ENCODE measurements at places on chromosomes 6 and 20.

GRCh38 chr20:63873477-63873971 lies 8.5 kb downstream of the TPD52L2 start:
- no peak for DNase-seq

GRCh38 chr20:35305682-35306556 lies 13.7 kb upstream of the FAM83C start:
- DNase-seq: peak; percentile 25

GRCh38 chr20:45853484-45853883 lies 3.7 kb downstream of the ACOT8 start:
- no peak for DNase-seq

GRCh38 chr20:41697861-41698559 lies 79.8 kb upstream of the CHD6 start:
- no peak for DNase-seq

DNA sequence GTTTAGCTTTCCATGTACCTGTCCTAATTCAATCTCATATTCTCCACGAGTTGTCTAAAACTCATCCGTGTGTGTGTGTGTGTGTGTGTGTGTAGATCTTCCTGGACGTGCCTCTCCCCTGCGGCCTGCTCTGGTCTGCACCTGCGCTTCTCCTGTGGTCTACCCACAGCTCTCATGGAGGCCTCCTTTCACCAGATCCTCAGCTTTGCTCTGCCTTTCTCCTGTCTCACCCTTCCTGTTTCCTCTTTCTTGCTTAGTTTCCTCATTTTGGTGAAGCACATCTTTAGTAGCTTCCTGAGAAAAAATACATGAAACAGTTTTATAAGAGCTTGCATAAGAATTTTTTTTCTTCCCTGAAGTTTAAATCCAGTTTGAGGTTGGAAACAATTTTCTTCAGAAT lies 18.1 kb downstream of the SLX4IP start:
- DNase-seq: no peak

DNA sequence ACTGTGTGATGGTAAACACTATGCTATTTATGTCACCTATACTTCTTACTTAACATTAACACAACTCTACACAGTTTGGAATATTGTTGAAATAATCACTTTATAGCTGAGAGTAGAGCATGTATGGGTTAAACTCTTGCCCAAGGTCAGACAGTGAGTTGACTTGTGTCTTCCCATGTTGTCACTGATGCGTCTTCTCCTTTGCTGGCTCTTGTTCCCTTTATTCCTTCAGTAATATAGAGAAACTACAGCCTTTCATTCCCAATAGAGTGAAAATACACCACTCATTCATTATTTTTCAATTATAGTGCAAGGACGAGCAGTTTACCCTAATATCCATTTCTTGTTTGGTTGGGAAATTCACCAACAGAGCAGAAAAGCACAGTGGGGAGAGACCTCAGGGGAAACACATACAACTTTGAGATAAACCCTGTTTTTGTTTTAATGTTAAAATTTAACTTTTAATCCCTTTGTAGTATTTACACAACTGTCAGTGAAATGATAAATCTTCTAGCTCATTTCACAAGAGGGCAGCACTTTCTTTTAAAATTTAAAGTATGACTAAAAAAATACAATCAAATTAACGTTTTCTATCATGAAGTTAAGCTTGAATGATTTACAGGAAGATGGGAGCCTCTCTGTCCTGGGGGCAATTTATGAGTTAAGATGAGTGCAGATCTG lies 363.0 kb downstream of the UTRN start:
- no peak for DNase-seq

- no peak for DNase-seq
These were observed 57.5 kb downstream of the SOBP start for GRCh38 chr6:107547451-107547840.

DNA sequence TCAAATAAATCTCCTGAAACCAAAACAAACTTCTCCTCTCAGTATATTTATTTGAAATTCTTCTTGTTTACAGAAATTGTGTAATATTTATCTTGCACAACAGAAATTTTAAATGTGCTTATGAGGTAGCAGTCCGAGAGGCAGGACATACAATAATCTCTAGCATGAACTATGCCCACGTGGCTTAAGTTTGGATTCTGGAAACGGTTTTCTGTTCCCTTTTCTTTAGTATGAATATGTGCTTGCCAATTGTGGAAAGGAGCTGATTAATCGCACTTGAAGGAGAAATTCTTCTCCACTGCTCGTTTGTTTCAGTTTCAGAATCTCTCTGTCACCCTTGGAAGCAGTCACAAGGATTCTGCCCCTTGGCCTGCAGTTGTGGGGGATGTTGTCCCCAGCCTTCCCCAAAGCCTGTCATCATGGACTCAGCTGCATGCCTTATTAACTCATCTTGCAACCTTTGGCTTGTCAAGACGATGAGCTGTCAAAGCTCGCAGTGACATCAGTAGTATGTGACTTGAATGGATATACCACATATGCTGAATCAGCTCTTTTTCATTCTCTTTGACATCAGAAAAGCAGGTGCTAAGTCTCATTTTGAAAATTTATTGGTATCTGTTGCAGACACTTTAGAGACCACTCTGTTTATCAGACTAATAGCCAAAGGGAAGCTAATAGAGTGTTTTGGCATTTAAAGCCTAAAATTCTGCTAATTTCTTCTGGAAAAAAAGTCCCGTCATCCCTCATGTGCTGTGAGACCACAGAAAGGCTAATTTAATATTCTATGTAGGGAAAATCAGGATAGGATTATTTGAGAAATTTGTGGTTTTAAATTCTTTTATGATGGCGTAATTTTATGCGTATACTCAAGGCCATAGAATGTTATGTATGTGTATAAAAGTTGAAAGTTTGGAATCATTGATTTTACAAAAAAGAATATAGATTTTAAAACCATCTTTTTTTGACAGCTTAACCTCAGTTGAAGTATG lies 186.8 kb downstream of the ARID1B start:
- no peak for DNase-seq

GRCh38 chr20:21702553-21703470 lies 2.7 kb upstream of the PAX1 start:
- DNase-seq: no peak

DNA sequence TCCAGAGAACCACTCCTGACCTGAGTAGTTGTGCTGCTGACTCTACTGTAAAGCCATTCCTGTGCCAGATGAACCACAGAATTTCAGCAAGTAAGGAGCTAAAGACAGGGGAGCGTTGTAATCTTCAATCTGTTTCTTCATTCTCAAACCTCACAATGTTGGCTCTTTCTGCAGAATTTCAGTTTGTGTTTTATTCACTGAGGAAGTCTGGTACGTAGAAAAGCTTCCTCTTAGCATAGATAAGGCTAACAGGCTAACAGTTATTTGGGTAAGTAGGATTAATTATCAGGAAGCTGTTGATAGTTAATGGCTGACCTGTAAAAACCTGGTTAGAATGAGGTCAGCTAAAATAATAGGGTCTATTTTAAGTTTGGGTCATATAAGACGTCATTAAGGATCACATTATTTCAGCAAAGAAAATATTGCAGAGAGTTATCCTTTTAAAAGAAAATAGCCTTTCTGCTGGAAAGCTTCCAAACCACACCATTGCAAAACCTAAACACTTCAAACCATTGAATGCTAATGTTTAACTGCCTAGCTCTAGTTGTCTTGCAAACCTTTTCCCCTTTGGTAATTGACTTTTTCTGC lies 14.1 kb upstream of the TENT5A start:
- no peak for DNase-seq

DNA sequence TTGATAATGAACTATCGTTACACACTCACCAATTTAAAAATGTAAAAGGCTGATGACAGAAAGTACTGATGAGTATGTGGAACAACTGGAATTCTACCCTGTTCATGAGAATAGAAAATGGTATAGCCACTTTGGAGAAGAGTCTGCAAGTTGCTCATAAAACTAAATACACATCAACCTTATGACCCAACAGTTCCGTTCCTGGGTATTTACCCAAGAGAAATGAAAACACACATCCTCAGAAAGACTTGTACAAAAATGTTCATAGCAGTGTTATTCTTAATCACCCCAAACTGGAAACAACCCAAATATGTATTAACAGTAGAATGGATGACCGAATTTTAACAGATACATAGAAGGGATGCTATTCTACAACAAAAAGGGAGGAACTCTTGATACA lies 145.7 kb upstream of the LRFN2 start:
- no peak for DNase-seq

DNA sequence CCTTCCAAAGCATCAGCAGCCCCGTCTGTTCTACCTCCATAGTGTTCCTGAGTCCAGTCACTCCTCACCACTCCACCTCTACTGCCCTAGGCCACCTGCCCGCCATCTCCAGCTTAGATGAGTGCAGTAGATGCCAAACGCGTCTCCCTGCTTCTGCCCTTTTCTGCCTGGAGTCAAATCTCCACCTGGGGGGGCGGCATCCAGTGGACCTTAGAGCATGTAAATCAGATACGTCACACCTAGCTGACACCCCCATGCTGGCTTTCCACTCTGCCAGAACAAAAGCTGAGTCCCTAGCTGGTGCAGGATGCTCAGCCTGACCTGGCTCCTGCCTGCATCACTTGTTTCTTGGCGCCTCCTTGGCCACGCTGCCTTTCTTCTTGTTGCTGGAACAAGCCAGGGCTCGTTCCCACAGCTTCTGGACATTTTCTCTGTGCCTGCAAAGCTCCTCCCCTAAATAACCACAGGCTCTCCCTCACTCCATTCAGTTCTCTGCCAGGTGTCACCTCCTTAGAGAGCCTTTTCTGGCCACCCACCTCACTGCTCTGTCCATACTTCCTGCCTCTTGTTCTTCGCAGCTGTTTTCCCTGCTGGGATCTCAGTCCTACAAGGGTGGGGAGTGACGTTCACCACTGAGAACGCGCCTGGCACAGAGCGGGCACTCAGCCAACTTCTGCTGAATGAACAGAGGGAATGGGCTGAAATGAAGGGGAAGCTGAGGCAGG lies 5.8 kb downstream of the DDR1 start:
- DNase-seq: no peak

DNA sequence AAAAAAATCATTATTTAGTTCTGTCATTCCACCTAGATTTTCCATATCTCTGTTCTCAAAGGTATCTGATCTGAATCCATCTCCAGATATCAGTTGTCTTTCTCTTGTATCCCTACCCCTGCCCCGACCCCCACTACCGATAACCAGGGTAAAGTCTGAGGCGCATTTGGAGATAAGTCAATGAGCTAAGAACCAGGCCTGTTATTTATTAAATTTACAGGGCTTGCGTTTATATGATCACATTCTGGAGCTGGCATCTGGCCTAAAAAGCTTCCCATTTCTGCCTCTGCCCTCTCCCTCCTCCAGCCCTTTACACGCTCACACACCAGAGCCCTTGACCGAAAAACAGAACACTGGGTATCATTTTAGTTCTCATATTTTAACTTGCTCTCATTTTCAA lies 144.7 kb downstream of the ALDH8A1 start:
- no peak for DNase-seq

- DNase-seq: no peak
These were observed 4.7 kb downstream of the ADGRF5 start for GRCh38 chr6:46917002-46917545.
